ENCODE measurements at places on chromosomes 11 and 22. TPM values are rescaled to one million over a fixed set of nuclear protein-coding genes. Genes with fewer than 3 reads are reported as not detected.

The NUP98 gene
- total RNA-seq, result 84.5 TPM

The MB gene
- total RNA-seq, result 19,373 TPM

The KRTAP5-3 gene
- not detected for total RNA-seq

DNA sequence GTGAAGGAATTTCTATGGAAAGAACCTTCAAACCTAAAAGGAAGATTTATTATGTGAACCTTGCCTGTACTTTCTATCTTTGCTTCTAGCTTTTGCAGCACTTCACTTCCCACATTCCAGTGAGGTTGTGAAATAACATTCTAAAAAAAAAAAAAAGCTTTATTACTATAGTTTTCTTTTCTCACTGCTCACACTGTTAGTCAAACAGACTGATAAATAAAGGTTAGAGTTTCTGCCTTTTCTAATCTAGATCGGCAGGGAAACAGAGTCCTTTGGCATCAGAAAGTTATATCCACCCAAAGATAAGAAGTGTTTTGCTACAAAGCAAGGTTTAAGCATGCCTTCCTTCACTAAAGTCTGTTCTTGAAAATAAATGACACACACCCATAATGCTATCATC, 2.8 kb downstream of the AAMDC start:
- DNase-seq, result no peak

DNA sequence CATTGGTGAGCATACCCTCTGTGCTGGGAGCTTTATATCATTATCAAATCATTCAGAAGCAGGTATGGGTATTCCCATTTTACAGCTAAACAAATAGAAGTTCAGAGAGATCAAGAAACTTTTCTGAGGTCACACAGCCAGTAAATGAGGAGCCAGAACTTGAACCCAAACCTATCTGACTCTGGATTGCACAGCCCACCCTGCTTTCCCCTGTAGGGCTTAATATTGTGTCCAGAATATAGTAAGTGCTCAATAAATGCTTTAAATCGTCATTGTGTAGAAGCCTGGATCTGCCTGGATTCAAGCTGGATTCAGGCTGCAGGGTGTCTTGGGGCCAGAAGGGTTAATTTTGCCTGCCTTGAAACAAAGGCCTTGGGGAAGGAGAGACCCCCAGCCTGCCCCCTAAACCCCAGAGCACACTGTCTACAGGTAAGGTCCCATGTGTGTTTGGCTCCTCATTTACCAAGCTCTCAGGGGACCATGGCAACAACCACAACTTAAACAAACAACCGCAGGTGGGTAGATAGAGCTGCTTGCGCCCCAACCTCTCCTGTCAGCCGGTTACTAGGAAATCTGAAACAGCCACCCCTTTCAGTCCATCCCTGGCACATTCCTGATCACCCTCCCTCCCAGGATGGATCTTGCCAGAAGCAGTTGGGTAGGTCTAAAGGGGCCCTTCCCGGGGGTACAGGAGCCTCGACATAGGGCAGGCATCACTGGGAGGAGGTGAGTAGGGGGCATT, 3.0 kb upstream of the SEC14L3 start:
- DNase-seq, result no peak

DNA sequence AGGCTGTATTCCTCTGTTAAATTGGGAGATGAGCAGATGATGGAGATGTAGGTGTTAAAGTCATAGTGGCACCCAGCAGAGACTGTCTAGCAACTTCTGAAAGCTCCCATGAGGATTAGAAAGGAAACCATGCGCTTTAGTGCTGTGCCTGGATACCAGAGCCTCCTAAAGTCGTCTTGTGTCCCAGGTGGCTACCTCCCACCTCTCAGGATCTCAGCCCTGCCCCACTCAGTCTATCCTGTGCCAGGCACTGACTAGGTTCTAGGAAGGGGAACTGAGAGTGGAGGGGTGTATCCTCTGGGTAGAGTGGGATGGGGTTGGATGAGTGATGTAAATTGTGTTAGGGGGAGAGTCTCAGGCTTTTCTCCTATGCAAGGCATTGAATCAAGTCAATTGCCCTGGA, 60.2 kb downstream of the KIAA1671 start:
- no peak for DNase-seq

DNA sequence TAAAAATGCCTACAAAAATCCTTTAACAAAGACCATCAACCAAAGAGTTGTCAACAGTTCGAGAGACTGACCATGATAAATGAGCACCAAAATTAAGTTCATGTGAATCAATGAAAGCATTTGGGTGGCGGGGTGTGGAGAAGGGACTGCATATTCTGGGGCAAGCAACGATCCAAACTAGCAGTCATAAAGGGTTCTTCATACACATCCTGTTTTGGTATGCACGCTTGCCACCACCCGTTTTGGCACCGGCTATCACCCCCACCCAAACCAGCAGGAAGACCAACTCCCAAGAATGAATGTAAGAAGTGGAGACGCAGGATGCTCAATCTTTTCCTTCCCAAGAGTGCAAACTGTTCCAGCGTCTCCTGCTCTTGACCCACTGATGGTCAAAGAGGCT, 80.8 kb downstream of the SGSM3 start:
- no peak for DNase-seq

- no peak for DNase-seq
These were observed 4.9 kb upstream of the ZBED4 start for GRCh38 chr22:49848690-49849160.

GRCh38 chr11:1300569-1301187, 8.8 kb downstream of the TOLLIP start:
- DNase-seq, result no peak

GRCh38 chr11:114134870-114135269, 75.4 kb downstream of the ZBTB16 start:
- no peak for DNase-seq

DNA sequence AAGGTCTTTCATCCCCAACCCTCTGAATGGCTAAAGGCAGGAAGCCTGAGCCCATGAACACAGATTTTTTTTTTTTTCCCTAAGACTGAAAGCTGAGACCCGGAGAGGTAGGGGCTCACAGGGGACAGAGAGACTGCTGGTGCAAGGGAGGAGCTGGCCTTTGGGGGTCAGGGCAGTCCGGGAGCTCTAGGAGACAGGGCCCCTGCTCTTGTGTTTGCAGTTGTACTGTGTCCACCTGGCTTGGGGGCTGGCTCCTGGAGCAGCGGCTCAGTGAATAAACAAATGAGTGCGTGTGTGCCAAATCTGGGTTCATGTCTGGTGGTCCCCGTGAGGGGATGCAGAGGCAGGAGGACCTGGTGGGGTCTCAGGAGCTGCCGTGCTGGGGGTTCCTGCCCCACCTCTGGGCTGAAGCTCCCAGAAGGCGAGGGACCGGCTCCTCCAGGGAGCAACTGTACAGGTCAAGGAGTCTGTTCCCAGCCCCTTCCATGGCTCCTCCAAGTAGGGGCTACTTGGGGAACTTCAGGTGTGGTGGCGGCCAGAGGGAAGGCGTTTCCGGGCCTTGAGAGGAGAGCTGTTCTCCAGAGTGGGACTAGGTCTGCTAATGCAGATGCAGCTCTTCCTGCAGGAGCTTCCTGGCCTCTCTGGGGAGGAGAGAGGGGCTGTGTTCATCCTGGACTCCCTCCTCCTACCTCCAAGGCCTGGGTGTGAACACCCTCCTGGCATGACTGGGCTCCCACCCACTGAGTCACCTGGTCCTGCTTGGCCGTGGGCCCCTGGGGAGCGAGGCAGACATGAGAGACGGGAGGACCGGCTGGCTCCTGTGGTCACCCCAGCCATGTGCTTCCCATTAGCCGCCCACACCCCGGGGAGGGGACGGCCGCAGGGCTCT, 57.6 kb downstream of the FBXO7 start:
- DNase-seq, result no peak

DNA sequence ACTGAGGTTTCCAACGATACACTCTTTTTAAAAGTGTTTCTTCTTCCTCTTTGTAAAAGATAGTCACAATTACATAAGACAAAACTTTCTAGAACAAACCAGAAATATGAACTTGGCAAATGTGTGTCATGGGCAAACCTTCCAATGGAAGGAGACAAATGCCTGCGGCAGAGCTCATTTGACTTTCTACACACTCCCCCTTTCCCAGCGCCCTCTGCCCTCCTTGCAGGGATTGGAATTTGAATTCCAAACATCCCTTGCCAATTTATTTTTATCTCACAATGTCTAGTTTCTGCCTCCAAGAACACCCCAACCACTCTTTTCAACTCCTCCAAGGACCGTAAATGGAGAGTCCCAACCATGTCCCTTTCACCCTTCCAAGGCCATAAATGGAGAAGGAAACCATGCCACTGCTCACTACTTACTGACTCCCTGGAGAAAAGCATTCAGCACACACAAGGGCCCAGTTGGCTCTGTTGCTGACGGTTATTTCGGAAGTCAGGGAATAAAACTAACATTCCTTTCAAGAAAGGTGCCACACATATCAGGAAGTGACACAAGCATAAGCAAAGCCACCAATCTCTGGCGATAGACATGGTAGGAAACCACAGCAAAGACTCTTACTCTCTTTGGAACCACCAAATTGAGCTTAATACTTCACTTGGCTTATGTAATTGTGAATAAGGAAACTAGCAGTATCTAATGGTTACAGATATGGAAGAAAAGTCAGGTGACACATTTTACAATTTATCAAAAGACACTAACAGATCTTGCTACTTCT, 15.0 kb upstream of the ESAM start:
- DNase-seq, result no peak

DNA sequence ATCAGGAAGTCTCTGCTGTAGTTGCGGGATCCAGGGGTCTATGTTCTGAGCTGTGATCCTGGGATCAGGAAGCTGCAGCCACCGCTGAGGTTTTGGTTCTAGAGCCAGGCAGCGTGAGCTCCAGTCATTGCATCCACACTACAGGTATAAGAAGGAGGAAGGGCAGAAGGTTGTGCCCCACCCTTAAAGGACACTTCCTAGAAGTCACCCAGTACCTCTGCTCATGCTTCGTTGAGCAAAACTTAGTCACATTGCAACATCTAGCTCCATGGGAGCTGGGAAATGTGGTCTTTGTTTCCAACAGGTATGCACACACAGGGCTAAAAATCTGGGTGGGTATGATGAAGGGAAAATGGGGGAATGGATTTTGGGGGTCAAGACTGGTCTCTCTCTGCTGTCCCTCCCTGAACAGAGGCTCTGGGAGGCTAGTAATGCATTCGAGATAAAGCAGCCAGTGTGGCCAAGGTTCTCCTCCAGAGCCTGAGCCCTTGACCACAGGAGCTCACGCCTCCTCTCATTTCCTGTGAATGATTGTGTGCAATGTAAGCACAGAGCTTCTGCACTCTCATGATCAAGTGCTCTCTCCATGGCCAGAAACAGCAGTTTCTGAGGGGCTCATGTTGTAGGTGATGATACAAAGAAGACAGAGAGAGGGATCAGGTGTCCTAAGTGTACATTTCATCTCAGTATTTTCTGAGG, 86.8 kb upstream of the OR4B1 start:
- DNase-seq, result no peak
